ENCODE measurements at places on chromosomes 2 and 18.

DNA sequence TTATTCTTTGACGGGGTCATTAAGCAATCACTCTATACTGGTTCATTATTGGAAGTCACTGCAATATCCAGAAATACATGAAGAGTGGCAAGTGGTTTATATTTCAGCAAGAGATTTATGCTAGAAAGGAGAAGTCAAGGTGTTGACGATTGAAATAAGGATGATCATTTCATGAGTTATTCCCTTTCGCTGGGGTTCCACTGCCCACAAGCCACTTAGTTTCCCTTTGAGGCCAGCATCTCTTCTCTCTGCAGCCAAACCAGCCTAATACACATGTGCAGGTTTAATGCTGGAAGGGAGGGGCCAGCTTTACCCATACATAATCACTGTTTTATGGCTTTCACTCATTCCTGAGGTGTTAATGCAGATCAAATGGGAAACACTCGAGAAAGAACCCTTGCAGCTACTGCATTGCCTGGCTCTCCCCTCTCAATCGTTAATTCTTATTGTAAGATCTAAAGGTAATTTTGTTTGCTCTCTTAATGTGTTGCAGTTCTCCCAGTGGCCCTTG is 108.4 kb downstream of the MEIS1 start:
- DNase-seq, result peak; percentile 17

GRCh38 chr2:240201866-240202265 is 61.4 kb upstream of the OTOS start:
- no peak for DNase-seq

DNA sequence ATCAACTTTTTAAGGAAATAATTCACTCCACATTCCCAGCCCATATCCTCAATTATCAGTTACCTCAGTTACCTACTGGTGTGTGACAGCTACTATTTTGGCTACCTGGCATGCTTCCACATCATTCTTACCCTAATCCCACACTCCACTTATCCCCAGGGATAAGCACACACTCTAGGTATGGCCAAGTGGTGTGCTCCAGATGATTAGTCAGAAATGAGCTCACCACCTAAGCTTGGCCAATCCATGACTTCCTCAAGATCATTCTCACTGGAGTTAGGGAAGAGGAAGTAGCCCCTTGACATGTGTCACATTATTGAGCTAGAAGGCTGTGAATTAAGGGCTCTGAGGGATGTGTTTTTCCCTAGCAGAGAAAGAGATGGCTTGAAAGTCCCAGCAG is 20.9 kb upstream of the SMAD4 start:
- peak; percentile 68 for DNase-seq

DNA sequence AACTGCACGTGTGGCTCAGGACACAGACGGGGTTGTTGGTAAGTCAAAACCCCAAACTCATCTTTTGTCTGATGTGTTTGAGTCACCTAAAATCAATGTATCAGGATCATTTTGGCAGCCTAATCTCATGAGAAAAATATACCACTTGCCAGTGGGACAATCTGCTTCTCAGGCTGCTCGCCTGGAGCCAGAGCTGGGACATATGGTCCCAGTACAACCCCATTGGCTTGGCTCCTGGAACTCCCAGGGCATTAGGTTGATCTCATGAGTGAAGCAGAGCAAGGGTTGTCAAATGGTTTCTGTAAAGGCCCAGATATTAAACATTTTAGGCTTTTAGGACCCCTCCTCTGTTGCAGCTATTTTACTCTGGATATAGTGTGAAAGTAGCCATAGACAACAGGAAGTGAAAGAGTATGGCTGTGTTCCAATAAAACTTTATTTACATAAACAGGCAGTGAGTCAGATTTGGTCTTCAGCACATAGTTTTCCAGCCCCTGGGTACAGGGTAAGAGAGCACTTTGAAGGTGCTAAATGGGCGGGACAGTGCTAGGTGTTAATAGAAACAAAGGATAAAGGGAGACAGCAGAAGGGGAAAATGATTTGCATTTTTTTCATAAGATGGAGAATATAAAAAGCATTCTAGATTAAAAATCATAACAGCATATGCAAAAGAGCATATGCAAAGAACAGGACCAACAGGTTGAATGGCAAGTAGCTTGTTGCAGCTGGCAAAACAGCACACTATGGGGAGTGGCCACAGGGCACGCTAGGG is 290.8 kb downstream of the KCNS3 start:
- no peak for DNase-seq

DNA sequence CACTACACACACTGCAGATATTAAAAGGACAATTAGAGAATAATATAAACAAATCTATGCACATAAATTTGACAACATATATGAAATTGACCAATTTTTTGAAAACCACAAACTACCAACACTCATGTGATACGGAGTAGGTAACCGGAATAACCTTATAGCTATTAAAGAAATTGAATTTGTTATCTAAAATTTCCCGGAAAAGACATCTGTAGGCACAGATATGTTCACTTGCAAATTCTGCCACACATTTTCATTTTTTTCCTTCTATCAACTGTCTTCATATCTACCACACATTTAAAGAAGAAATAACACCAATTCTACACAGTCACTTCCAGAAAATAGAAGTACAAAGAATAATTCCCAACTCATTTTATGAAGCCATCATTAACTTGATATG is 22.4 kb downstream of the NLRC4 start:
- DNase-seq, result no peak

GRCh38 chr2:46350029-46350689 is 53.0 kb downstream of the EPAS1 start:
- no peak for DNase-seq

- no peak for DNase-seq
These were observed 53.5 kb downstream of the C18orf63 start for GRCh38 chr18:74368901-74369705.

DNA sequence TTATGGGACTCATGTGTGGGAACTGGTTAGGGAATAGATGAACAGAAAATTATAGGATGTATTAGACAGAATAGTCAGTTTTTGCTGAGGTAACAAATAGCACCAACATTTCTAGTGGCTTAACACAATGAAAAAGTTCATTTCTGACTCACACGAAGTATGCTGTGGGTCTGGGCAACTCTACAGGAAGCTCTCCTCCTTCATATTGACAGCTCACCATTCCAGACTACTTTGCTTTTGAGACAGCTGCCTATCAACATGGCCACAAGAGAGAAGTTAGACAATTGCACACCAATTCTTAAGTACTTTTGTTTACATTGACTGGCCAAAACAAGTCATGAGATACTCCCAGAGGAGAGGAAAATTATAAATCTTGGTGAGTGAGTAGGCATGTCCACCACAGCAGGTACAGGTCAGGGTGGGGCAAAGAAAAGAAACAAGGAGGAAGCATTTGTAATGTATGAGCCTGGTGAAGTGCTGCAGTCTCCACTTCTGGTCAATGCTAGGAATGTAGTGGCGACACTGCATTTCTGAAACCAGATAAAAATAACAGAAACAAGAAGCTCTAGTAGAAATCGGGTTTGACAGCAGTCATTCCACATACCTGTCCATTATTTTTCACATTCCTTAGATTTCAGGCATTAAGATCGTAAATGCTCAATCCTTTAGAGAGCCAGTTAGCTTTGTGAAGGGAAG is 141.6 kb downstream of the ICOS start:
- DNase-seq, result no peak

- DNase-seq, result no peak
These were observed 1.3 kb downstream of the ARHGEF4 start for GRCh38 chr2:130837811-130838565.

DNA sequence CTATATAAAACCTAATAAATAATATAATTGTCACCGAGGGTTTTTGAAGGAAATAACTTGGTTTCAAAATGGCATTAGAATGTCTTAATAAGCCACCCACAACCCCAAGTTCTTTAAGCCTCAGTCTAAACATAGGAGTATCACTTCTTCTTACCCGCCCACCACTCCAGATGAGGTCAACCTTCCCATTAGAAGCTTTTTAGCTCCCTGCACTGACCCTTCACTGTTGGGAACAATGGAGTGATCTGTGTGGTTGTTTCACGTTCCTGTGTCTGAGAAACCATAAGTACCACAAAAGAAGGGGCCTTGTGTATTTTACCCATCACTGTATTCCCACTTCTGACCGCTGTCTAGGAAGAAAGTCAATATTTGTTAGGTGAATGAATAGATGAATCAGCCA is 326.3 kb upstream of the ZNF521 start:
- no peak for DNase-seq

DNA sequence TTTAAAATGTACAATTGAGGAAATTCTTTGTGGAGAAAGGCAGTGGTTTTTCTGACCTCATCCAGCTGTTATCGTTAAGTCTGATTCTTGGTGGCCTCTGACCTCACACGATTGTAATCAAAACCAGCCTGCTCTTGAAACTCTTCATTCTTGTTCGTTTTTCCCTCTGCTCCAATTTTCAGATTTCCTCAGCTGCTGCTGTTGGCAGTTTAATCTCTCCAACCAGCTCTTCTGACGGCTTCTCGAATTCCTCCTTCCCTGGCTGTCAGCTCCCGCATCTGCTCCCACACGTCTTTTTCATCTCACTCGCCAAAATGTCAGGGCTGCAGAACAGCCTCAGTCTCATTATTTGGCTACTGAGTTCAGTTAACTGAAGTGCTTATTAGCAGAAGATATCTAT is 136.1 kb downstream of the DCDC2C start:
- peak; percentile 49 for DNase-seq

DNA sequence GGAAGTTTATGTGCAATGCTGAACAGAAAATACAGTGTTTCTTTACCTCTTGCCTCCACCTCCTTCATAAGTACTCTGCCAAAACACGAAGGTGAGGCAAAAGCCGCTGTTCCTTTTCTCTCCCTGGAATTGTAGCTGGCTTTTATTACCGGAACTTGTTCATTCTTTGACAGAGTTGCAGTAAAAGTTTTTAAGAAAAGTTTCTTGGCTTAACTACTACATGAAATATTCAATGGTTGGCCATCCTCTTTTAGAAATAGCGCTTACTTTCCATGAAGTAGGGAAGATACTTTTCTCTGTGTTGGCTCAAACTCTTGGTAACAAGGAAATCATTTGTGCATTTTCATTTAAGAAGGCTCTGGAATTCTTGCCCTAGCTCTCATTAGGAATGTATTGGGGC is 950.7 kb upstream of the FANCL start:
- no peak for DNase-seq

- DNase-seq, result no peak
These were observed 60.9 kb upstream of the ACAA2 start for GRCh38 chr18:49874238-49874637.

Measured in NCI-H2081 (cell line).